ENCODE measurements at places on chromosomes 2 and 18. TPM values are rescaled to one million over a fixed set of nuclear protein-coding genes. Genes with fewer than 3 reads are reported as not detected.

QPCT gene
- total RNA-seq, result 18.6 TPM

IL1RL1 gene
- total RNA-seq, result 1.1 TPM

COPS9 gene
- 298 TPM for total RNA-seq

ZC3H6 gene
- total RNA-seq, result 0.34 TPM

ASXL3 gene
- total RNA-seq, result not detected

AMER3 gene
- total RNA-seq, result not detected

RSAD2 gene
- total RNA-seq, result 0.15 TPM

ARHGEF33 gene
- 0.13 TPM for total RNA-seq

KLHL41 gene
- 0.20 TPM for total RNA-seq

BMP10 gene
- total RNA-seq, result not detected

FIGN gene
- 3.3 TPM for total RNA-seq

AGXT gene
- not detected for total RNA-seq

WDR35 gene
- total RNA-seq, result 14.1 TPM

MROH2A gene
- total RNA-seq, result 0.32 TPM

KCTD1 gene
- 34.7 TPM for total RNA-seq

BOLL gene
- not detected for total RNA-seq

All from A549 treated with DMSO at 1 μM for 4 hours (cell line).